ENCODE measurements at places on chromosomes 7 and 10. TPM values are rescaled to one million over a fixed set of nuclear protein-coding genes. Genes with fewer than 3 reads are reported as not detected.

UCMA gene
- total RNA-seq: not detected

GRM3 gene
- not detected for total RNA-seq

ARHGEF5 gene
- total RNA-seq: 9.3 TPM

PDE6C gene
- not detected for total RNA-seq

C7orf57 gene
- not detected for total RNA-seq

OR2A7 gene
- total RNA-seq: 0.64 TPM

SPDYE2B gene
- not detected for total RNA-seq

SKAP2 gene
- total RNA-seq: 17.3 TPM

FKBP6 gene
- total RNA-seq: not detected

CALN1 gene
- total RNA-seq: not detected

FOXI2 gene
- not detected for total RNA-seq

DNA sequence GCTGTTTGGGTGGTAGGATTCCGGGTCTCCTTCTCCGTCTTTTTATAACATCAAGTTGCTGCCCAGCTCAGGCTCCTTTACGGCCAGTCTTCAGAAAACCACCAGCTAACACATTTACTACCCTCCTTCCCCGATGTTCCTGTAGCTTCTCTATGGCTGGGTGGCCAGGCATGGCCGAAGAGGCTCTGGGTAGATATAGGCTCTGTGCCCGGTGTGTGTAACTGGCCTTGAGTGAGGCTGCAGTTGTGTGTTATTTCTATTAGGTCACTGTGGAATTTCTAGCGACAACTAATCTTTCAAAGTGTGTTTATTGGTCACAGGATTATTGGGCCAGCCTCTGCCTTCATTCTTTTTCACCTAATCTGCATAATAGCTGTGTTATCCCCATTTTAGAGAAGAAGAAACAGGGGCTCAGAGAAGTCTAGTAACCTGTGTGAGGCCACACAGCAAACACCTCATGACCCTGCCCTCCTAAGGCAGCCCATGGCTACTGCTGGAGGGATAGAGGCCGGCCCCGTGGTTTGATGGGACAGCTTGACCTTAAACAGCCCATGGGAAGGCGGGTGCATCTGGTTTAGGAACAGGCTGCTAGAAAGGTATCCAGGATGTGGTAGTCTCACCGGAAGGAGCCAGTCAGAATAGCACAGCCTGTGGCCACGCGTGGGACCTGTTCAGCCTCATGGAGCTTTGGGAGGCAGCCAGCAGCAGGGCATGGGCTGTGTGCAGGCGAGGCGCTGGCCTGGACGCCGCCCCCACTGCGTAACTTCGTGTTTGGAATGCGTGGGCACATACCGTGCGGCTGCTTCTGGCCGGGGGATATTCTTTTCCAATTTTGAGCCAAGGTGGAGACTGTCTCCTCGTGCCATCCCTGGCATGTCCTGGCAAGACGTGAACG, 29.7 kb downstream of the HTRA1 start:
- DNase-seq: peak; percentile 69

DNA sequence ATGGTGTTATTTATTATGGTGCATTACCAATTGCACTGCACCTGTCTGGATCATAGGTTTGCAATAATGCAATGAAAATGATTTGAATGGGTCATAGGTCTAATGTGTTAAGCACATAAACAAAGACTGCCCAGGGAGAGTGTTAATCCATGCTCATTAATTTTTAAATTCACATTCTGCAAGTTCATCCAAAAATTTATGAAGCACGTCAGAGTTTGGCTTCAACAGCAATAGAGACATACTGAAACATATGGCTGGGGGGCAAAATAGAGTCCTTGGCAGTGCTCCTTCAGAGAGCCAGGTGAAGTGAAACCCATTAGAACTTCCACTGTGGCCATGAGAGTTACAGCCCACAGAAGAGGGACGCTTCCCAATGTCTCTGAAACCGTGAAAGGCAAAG, 441.1 kb downstream of the POM121L12 start:
- no peak for DNase-seq

GRCh38 chr10:24279166-24279565, 70.2 kb downstream of the KIAA1217 start:
- no peak for DNase-seq

- no peak for DNase-seq
These were observed 29.8 kb downstream of the FAM20C start for GRCh38 chr7:221978-222715.

DNA sequence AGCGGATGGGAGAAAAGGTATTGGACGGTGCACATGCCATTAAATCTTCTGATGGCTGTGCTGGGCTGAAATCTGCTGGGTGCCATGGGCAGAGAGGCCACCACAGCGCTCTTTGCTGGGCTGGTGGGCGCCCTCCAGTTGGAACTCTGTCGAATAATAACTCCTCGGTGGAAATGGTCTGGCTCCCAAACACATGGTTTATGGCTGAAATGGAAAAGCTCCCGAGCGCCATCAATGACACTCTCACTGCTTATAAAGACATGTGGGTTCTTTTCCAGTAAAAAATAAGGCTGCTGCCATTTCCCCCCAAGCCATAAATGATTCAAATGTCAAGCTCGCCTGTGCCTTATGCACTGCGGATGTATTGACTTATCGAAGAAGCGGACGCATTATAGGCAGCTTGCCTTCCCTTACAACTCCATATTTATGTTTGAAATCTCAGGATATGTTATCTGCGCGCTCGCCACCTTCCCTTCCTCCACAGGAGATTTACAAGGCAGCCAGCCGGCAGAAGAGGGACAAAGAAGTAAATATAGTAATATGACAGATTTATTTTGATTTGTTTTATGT, 239.0 kb upstream of the MKI67 start:
- no peak for DNase-seq

DNA sequence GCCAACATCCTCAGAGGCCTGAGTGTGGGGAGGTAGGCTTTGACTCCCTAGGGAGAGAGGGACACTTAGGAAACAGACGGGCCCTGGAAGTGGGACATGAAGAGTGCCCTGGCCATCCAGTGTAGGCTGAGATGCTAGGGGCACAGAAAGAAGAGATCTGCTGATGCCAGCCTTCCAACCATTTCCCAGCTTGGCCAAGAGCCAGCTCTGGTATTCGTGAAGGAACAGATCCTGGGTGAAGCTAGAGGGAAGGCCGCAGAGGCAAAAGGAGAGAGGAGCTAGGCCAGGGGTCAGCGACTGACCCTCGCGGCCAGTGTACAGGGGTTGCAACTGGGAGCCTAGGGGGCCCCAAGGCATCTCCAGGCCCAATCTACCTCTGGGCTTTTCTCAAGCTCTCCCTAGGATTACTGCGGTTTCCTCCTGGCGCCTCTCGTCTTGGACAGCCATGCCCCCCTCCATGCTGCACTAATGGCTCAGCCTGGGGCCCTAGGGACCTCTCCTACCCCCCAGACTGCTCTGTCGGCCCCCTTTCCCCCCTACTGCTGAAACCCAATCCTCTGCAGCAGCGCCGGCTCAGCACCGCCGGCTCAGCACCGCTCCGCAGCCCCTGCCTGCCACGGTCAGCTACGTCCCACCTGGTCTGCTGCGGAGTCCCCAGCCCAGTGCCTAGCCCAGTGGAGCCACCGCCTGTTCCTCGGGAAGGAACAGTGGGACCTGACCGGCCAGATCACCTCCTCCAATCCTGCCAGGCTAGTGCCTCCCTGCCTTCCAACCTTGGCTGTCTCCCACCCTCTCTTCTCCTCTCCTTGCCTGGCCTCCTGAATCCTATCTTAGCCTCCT, at the start of gene ASIC3:
Gene ASIC3, plus strand, starts transcription at position 556 of the 840 bp plus-strand sequence. CDS start 355 bp downstream, outside the sequence.
- DNase-seq: no peak

DNA sequence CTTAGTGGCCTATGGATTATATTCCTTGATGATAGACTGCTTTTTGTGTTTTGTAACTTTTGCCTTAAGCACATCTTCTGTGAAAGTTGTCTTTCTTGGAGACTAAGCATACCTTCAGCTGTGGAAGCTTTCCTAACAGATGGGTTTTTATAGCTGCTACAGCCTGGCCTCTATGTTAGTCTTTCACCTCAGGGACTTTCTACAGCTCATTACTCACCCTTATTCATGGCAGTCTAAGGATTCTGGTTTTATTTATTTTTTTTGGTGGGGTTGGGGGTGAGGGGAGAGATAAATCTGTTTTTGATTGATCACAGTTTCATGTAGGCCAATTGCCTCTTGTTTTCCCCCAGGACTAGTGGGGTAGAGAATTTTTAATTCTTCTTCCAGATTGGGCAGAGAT, 219.9 kb downstream of the DKK1 start:
- no peak for DNase-seq

- DNase-seq: no peak
These were observed 54.1 kb downstream of the COPG2 start for GRCh38 chr7:130614449-130614848.

DNA sequence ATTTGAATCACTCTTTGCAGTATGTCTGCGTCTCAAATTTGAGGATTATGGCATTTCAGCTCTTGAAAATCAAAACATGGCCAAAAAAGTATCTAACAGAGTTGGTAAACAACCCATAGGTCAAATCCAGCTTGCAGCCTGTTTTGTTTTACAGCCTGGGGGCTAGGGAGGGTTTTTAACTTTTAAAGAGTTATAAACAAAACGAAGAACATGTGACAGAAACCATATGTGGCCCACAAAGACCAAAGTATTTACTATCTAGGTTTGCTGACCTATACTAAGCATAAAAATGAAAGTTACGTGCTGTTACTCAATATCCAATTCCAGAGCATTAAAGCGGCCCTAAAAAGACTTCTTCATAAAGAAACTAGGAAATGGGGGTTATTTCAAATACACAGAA, 55.5 kb upstream of the STARD3NL start:
- DNase-seq: no peak

DNA sequence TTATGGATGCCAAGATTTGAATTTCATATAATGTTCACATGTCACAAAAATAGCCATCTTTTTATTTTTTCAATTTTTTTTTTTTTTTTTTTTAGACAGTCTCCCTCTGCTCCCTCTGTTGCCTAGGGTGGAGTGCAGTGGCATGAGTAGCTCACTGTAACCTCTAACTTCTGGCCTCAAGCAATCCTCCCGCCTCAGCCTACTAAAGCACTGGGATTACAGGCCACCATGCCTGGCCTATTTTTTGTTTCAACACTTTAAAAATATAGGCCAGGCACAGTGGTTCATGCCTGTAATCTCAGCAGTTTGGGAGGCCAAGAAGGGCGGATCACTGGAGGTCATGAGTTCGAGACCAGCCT, 246.3 kb downstream of the SKIDA1 start:
- DNase-seq: no peak

- no peak for DNase-seq
These were observed 79.6 kb downstream of the PCGF5 start for GRCh38 chr10:91299999-91300575.

DNA sequence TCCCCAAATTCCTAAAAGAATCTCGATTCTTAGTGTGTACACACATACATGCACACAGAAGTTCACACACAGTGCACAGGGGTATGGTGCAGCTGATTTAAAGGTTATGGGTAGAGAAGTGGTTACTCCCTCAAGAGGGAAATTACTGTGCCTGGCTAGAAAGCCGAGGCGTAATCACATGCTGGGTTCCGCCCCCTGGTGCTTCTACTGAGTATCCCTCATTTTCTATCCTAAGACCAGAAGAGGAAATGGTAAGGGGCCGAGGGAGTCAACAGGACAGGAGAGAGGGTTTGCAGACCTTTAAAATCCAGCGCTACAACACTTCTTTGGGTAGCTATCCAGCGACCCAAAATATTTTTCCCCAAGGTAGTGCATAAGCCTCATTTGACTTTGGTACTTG, 147.3 kb upstream of the TMEM196 start:
- DNase-seq: no peak

GRCh38 chr7:3157566-3158287, 114.1 kb upstream of the CARD11 start:
- peak; percentile 48 for DNase-seq

DNA sequence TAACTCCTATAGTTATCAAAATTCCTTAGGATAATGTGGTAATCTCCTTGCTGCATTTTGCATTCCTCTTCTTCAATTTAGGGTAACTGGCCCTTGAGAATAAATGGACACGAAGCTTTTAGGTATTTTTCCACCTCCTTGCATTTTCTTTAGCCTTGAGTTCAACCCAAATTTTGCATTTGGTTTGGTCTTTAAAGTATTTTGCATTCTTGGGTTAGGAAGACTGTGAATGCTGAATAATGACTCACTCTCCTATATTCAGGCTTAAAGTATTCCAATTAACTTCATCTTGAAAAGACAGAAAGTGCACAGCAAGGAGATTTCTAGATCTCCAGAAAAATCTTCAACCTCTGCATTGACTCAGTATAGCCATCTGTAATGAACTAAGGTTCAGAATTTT, 47.3 kb downstream of the TFPI2 start:
- peak; percentile 81 for DNase-seq

GRCh38 chr7:127317447-127317961, 64.8 kb upstream of the GRM8 start:
- DNase-seq: no peak

DNA sequence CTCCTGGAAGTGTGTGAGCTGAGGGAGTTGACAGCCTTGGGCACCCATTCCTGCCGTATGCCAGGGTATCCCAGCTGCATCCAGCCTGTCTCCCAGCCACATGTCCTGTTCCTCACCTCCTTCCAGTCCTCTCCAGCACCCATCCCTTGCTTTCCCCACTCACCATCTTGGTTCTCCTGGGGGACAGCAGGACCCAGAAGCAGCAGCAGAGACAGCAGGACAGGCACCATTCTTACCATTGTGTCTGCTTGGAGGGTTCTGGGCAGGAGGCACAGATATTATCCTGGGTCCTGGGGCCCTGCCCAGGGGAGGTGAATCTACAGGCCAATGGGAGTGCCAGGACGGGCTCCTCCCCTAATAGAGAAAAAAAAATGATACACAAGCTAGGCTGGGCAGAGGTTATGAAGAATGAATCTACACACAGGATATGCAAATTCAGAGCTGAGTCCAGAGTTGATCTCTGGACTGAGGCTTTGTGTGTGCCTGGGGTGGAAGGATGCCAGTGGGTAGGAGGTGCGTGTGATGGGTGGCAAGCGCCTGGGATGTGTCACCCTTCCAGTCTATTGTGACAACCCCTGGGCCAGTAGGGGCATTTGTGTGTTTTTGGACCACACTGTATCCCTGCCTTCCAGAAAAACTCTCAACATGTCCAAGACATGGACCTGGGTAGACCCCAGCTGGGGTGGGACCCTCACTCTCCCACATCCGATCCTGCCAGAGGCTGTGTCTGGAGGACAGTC, at the start of gene AZGP1:
Gene AZGP1, minus strand, starts transcription at position 250 of the 740 bp plus-strand sequence. Its CDS starts 11 bp downstream, at position 239.
- no peak for DNase-seq

DNA sequence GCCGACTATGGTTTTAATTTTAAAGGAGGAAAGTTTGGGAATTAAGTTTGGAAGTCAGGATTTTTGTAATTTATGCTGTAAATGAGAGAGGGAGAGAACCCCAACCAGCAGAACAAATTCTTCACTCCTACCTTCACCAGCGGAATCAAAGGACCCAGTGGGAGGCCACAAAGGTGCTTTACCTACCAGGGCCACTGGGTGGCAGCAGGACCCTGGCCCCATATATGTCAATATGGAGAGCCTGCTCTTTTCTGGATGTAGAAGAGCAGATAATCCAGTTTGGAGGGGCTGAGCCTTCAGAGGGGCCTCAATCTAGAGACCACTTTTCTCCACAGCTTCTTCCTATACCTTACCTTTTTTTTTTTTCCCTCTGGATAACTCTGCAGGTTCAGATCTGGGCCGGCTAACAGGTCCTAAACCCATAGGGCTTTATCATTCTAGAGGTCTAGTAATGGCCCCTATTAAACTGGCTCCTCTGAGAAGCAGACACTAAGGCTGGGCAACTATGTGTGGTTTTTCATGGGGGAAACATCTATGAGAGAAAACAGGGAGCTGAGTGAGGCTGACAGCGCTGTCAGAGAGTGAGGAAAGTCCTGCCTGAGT, 8.5 kb upstream of the SCD start:
- no peak for DNase-seq

Measured in astrocyte (in vitro differentiated cells and primary cell).